Dermis microvascular lymphatic vessel endothelial cell (primary cell): ENCODE measurements at places on chromosomes 11 and 22.

GRCh38 chr11:15615398-15616096 is 500.8 kb downstream of the INSC start:
- DNase-seq: no peak

DNA sequence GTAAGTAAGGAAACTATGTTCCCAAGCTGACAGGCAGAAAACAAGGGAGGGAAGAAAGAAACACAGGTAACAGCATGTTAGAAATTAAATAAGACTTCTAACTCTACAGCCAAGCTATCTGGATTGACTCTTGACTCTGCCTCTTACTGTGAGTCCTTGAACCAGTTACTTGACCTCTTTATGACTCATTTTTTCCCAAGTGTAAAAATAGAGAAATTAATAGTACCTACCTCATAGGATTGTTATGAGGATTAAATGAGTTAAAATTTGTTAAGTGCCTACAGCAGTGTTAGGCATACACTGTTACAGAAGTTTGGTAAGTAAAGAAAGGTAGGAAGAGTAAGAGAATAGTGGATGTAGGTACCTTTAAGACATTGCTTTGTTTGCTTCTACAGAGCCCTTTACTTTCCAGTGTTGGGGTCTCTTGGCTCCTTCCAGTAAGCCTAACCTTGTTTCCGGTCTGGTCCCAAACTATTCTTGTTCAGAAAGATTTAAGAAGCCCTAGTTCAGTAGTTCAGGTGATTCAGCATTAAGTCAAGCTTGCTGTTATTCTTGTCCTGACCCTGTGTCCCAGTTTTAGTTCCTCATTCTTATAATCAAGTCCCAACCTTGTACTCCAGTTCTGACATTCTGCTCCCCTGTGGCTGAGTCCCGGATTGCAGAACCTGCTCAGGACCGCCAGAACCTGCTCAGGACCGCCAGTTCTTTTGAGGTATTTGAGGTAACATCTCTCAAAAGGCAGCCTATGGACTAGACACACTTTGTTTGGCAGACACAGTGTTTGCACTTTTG is 963.4 kb upstream of the CCDC90B start:
- no peak for DNase-seq

DNA sequence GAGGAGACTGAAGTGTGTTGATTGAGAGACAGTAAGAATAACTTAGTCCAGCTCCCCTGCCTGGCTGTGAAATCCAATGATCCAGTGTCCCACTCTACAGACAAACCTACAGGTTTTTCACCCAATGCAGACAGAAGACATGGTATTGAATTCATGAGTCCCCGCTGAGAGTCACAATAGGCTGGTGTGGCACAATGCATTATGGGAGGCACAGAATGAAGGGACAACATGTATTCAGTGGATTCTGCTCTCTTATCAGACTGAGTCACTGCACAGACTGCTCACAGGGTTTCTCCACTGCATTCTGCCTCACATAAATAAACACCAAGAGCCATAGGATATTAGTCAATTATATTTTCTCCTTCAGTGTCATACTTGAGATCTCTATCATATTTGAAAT is 55.2 kb upstream of the TOP3B start:
- peak; percentile 17 for DNase-seq

- no peak for DNase-seq
These were observed 6.4 kb downstream of the MYEOV start for GRCh38 chr11:69300120-69301060.

GRCh38 chr11:43547430-43547831 is 133.1 kb upstream of the HSD17B12 start:
- DNase-seq: no peak

DNA sequence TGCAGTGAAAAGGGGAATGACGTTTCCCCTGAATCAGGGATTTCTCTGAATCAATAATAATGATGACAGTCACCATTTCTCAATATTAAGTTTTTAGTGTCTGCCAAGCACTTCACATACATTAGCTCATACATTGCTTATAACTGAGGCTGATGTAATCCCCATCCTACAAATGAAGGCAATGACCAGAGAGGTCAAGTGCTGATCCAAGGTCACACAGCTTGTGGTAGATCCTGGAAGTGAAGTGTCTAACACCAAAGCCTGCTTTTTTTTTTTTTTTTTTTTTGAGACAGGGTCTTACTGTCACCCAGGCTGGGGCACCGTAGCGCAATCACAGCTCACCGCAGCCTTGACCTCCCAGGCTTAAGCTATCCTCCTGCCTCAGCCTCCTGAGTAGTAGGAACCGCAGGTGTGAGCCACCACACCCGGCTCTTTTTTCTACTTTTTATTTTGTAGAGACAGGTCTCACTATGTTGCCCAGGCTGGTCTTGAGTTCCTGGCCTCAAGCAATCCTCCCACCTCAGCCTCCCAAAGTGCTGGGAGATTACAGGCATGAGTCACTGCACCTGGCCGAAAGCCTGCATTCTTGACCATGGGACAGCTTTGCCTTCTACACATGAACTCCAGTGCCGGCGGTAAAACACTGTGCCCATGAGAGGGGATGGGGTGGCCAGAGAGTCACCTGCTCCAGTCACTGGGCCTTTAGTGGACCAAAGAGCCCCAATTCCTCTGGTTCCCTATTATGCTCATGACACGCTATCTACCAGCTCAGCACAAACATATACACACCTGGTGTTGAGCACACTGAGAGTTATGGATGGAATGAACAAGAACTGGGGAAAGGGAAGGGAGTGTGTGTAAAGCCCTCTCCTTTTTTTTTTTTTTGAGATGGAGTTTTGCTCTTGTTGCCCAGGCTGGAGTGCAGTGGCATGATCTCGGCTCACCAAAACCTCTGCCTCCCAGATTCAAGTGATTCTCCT is 17.4 kb downstream of the ARHGAP1 start:
- no peak for DNase-seq

DNA sequence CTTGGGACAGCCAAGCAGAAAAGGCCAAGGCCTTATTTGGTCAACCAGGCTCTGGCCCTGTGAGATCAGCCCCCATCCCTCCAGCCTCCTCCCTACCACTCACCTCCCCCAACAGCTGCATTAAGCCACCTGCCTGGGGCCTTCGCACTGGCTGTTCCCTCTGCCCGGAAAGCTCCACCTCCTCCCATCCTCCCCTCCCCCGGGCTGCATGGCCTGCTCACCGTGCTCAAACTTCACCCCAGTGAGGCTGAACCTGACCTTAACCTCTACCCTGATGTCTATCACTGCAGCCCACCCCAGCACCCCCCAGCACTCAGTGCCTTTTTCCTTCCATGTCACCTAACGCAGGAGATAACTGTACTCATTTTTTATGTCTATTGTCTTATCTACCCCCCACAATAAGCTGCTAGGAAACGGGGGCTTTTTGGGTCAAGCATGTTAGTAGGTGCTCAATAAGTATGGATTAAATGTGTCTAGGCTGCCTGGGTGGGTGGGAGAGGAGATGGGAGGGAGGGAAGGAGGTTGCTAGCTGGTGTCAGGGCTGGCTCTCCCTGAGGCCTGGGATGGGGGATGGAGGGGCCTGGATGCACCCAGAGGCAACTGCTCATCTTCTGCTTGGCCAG is 912 bp downstream of the PTPRCAP start:
- no peak for DNase-seq

DNA sequence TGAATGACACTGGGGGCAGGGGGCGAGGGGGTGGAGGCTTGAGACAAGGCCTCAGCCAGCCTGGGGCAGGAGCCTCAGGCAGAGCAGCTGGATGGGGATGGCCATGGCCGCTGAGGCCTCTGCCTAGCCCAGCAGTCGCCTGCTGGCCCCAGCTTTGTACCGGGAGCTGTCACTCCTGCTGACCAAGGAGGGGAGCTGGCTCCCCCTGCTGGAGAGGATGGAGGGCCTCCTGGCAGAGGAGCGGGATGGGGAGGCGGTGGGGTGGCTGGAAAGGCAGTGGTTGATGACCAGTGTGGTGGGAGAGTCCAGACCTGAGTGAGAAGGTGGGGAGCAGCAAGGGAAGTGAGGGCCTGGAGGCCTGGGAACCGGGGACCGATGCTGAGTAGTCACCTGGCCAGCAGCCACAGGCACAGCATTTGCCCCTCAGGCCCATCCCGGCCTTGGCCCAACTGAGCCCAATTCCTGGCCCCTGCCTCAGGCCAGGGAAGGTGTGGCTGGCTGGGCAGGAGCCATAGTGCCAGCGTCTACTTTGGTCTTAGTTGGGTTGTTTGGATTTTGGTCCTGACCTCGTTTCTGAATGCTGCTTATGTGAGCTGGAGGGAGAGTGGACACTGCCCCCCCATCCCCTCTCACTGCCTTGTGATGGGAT is 6.0 kb upstream of the SUSD2 start:
- DNase-seq: peak; percentile 63

DNA sequence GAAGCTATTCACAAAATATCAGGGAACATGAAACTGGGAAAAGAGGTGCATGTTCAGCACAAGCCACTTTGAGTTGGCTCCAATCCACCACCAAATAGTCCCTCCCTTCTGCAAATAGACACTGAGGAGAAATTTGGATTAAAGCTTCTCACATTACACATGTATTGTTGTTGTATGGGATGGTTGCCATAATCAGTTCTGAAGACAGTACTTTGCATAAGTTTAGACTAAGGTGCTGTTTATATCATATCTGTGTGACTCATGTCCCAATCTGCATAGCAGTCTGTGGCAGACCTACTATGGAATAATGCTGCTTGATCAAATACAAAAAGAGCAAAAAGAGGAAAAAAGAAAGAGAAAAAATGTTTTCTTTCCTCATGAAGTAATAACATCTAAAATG is 376.7 kb upstream of the DDI1 start:
- DNase-seq: no peak
